Coronary artery (tissue), 2 donors: ENCODE measurements at places on chromosomes 3 and 15.

DNA sequence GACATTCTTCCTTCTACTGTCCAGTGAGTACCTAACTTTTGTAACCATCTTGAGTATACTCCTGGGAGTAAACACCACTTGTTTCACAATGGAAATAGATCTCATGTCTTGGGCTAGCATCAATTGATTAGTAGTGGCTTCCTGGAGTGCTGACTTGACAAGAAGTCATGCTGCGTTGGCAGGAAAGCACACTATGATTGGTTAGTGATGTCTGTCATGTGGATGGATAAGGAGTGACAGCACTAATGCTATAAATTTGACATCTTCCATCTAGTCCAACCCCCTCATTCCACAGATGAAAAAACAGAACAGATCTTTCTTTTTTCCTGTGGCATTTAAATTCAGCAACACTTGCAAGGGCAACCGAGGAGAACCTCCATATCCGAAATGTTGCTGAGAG, 47.6 kb upstream of the PRICKLE2 start:
- no peak for DNase-seq

DNA sequence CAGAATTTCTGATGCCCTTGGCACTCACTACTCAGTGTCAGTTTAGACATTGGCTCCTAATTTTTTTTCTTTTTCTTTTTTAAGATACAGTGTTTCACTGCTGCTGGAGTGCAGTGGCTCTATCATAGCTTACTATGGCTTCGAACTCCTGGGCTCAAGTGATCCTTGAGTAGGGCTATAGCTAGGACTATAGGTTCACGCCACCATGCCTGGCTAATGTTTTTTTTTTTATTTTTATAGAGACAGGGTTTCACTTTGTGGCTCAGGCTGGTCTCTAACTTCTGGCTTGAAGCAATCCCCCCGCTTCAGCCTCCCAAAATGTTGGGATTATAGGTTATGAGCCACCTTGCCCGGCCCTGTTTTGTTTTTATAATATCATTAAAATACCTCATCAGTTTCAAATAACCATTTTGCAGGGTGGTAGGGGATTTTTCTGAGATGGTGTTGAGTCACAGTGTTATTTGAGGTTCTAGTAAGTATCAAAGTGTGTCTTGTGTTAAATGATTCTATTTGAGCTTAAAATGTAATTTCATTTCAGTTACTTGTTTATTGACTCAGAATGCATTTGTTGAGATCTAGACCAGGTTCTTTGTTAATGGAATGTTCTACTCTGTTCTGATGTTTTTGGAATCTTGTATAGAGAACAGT, 7.0 kb downstream of the FNDC3B start:
- no peak for DNase-seq

GRCh38 chr15:77163781-77164384, 93.0 kb upstream of the TSPAN3 start:
- no peak for DNase-seq

DNA sequence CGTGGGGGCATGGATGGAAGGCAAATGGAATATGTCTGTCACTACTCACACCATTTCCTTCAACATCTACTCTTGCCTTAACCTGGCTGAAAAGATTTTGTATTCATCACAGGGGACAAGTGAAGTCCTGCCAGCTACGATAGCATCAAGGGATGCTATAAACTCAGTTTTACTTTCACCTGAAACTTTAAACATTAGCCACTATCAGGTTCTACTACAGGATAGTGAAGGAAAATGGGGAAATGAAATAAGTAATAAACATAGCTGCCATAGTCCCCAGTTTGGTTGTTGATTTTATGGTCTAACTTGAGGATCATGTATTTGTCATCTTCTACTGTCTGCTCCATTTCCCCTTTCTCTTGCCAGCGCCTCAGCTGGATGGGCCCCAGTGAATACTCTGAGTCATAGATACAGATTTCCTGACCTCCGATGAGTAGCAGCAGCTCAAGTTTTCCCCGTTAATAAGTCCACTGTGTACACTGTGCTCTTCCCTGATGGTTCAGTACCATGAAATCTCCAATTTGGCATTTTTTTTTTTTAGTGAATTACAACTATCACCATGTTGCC, 338.2 kb upstream of the SLCO3A1 start:
- no peak for DNase-seq

DNA sequence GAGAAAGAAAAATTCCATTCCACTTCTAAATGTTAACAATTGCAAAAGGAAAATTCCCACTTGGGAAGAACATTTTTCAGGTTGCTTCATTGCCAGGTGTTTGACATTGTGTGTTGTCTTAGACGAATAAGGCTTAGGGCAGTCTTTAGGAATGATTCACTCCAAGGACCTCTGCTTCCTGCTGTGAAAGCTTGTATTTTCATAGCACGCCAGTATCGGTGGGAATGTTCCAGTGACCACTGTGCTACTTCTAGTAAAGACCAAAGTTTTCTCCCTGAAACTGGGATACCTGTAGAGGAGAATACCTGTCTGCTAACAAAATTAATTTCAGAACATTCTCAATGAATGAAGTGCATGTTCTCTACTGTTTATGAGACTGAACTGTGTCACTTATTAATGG, 64.1 kb downstream of the CDIN1 start:
- DNase-seq, result no peak

- no peak for DNase-seq
Measured at GRCh38 chr3:29936054-29936453, 655.2 kb downstream of the RBMS3 start.

GRCh38 chr15:60523056-60523455, 44.1 kb upstream of the ICE2 start:
- DNase-seq, result no peak

GRCh38 chr15:74319596-74320351, 47.7 kb downstream of the CYP11A1 start:
- DNase-seq, result no peak
